Amygdala (tissue), 56 donors: ENCODE measurements at places on chromosomes 13 and 19.

DNA sequence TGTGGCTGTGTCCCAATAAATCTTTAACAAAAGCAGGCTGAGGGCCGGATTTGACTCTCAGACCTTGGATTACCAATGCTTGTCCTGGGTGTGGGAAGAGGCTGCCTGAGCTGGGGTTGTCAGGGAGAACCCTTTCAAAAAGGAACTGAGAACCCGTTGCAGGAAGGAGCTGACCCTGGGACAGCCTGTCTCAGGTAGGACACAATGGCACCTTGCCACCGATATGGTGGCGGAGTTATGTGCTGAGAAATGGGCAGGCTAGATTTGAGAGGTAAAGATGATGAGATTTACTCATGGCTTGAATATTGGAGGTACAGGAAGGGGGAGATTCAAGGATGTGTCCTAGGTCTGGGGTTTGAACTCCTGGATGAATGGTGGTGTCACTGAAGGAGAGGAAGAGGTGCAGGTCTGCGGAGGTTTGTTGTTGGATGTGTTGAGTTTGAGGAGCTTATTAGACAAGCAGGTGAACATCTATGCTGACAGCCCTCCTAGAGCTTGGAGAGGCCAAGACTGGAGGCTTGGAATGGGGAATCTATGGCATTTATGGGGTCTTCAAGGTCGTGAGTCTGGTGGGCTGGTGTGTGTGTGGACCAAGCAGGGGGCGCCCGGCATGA, 7.2 kb downstream of the PLEKHF1 start:
- no peak for DNase-seq

GRCh38 chr13:19910336-19911072, 47.1 kb upstream of the ZMYM5 start:
- no peak for DNase-seq

GRCh38 chr19:4454747-4455718, 2.6 kb downstream of the UBXN6 start:
- DNase-seq = no peak

DNA sequence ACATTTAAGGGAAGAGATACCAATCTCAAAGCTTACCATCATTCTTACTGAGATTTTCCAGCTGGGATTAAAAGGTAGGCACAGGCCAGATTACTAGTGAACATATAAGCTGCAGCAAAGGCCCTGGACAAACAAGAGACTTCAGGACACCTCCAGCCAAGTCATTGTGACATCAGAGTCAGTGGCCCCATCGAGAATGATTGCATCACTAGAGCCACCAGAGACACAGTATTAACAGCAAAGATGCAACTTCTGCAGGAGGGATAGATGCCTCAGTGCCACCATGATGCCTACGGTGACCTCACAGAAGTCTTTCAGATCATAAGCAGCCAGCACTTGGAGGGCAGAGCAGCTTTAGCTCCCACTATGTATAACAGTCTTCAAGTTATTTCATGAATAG, 8.6 kb downstream of the RUBCNL start:
- no peak for DNase-seq

- DNase-seq = no peak
These were observed 10.8 kb downstream of the ZIC5 start for GRCh38 chr13:99960663-99961311.

DNA sequence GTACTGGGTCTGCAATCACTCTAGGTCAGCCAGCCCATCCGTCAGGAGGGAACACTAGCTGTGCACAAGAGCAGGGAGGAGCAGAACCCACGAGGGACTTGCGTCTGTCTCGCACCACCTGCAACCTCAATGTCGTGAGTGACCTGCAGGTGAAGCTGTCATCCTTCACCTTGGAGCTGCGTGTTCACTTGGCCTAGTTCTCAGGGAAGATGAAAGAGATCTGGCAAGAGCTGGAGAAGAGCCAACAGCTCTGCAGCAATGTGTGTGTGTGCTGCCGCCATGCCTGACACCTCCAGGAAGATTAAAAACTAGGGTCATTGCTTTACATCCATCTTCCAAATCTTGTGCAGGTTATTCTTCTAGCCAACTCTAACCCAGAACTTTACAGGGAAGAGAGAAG, 117.6 kb upstream of the MRI1 start:
- no peak for DNase-seq
